B cell (primary cell): ENCODE measurements at places on chromosomes 6 and 20.

- peak; percentile 55 for DNase-seq
Measured at GRCh38 chr20:63830841-63831588, at the start of gene ZBTB46. Gene ZBTB46, minus strand, starts transcription at chr20:63831264. Its CDS starts 40,507 bp downstream, at chr20:63790757.

GRCh38 chr6:31403283-31404060 is at the start of gene MICA:
Gene MICA, plus strand, starts transcription at chr6:31403595. Its CDS starts 38 bp downstream, at chr6:31403633.
- DNase-seq = peak; percentile 75

DNA sequence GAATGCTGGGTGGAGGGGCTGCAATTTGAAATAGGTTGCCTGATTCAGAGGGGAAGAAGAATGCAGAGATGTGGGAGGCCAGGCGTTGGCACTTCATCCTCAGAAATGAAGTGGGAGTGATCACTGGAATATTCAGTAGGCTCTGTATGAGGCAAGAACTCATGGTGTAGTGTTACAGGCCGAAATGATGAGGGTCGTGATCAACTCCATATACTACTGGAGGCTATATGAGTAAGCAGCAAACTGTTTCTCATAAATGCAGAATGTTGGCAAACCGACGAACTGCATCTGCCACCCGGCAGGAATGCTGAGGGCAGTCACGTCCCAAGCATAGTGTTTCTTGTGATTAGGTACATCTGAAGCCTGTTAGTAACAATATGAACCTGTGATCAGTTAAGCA is 12.7 kb downstream of the KCNS1 start:
- no peak for DNase-seq

DNA sequence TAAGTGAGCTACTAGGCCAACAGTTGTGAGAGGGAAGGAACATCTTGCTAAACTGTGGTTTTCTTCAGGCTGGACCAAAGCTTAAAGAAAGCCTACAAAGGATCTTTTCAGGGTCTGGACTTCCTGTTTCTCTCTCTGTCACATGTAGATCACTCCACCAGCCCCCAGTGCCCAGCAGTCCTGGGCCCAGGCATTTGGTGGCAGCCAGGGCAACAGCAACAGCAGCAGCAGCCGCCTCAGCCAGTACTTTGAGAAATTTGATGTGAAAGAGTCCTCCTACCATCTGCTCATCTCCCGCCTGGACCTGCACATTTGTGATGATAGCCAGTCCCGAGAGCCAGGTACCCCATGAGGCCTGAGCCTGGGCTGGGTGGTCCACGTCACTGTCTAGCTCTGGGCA is 44.1 kb downstream of the BLTP3A start:
- no peak for DNase-seq

- DNase-seq = no peak
Measured at GRCh38 chr20:35302421-35303335, 10.5 kb upstream of the FAM83C start.

DNA sequence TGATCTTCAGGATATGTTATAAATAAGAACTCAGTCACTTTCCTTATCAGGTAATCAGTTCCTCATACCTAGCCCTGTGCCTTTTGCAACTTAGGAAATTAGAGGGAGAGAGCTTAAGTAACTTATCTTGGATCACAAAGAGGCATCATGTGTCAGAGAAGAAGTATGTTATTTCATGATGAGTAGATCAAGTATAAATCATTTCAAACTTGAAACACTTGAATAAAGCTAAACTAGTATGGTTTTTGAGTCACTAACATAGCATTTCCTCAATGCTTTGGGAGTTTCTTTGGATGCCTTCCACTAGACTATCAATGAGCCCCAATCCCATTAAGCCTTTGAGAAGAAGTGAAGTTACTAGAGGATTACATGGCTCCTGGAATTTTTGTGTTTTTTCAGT is 102.6 kb upstream of the TNFAIP3 start:
- DNase-seq = no peak

DNA sequence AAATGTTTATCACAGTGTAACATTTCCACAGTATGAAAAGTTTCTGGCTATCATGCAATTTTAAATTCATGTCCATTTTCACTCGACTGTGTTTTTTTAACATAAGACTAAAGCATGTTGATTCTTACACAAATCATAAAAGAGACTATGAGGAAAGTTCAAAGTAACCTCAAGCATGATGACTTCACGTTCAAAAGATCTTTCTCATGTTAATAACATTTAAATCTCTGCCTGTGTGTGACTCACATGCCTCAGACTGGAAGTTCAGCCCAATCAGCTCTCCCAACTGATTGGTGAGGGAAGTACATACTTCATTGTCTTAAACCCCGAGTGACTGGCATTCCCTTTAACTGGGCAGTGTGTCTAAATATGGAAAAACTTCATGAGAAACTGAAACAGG is 37.4 kb downstream of the ATXN1 start:
- DNase-seq = no peak

- no peak for DNase-seq
Measured at GRCh38 chr20:47559141-47559540, 57.5 kb downstream of the NCOA3 start.

GRCh38 chr20:24871480-24872213 is 77.4 kb upstream of the CST7 start:
- no peak for DNase-seq

DNA sequence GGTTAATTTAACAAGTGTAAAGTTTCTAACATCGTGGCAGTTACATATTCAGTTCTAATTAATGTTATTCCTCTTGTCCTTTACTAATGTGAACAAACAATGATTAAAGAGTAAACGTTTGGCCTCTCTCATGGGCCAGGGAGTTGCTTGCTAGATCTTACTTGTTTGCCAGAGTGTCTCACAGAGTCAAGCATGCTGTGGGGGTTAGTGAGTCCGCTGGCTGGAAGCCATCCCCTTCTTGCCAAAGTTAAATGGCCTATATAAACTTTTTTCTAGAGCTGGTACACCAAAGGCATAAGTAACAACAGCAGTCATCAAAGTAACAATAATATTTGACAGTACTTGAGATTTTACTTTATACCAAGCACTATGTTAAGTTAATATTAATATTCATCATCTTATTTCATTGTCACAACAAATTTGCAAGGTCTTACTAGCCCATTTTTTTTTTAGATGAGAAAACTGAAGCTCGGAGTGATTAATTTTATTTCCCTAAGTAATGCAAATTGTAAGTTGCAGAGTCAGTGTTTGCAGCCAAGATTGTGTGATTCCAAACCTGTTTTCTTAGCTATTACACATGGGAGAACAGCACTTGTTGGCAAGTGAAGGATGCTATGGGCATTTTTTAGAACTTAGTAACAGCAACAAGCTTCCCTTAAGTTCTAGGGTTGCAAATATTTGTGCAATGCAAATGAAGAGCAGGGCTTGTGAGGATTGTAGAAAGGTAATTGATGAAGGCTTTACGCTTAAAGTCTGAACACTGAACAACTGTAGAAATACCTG is 224.5 kb downstream of the RFPL4B start:
- DNase-seq = no peak

- DNase-seq = no peak
Measured at GRCh38 chr6:134774201-134774638, 175.7 kb downstream of the ALDH8A1 start.

GRCh38 chr6:3249821-3250220 is 8.9 kb upstream of the PSMG4 start:
- no peak for DNase-seq

DNA sequence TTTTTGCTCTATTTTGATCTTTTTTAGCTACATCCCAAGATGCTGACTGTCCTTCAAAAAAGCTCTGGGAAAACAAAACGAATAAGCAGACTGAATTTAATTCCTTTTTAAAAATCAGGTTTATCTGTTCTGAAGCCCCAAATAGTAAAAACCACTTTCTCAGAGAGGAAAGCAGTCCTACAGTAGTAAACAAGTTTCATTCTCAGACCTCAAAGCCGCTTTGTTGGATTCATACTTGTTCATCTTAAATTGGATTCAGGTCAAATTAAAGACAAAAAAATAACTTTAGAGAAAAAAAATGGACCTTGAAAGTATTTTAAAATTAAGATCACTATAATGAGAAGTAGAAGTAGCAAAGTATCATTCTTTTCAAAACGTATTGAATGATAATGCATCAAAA is 96.1 kb upstream of the THEMIS start:
- DNase-seq = no peak

GRCh38 chr20:43941476-43942200 is 27.0 kb downstream of the TOX2 start:
- peak; percentile 35 for DNase-seq

GRCh38 chr6:138997136-138997535 is 9.1 kb upstream of the REPS1 start:
- DNase-seq = no peak

DNA sequence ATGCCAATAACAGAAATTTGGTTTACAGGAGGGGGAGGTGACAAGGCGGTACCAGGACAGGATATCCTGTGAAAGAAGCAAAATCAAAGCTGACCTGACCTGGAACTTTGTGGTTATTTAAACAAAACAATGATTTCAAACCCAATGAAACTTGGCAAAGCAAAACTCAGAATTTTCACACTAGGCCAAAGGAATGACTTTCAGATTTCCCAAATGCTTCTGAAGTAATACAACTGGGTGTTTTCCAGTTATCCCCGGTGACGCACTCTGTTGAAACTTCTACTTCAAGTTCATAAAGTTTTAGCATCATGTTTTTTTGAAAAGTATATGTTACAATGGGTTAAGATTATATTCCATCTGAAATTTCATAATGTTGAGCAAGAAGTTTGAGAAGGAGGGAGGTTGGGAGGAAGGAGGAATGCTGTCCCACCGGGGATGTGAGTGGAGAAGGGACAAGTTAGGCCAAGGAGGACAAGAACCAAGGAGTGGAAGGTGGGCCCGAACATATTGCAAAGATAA is 78.1 kb upstream of the TRAF3IP2 start:
- no peak for DNase-seq

DNA sequence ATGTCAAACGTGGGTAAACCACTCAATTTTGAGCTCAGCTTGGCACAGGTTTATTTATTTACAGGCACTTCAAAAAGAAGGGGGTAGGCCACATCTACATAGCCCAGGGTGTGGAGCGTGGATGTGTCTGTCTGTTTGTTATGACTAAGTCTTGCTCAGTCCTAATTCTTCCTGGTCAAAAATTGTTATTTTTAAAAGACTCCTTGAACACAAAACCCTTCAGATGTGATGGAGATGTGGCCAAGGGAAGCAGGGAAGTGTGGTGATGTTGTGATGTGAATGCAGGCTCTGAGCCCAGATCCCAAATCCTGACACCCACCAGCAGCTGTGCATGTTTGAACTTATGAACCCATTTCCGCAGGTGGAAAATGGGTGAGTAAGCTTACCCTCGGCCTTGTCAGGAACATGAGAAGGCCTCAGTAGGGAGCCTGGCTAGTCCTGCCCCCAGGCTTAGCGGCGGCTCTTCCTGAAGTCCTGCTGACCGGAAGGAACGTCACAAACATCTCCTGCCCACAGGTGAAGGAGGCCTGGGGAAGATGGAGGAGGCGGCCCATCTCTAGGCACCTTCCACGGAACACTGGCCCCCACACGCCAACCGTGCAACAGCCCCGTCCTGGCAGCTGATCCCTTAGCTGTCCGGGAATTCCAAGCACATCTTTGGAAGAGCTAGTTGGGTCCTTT is 119.7 kb downstream of the MYLK4 start:
- no peak for DNase-seq

- DNase-seq = no peak
Measured at GRCh38 chr6:161660666-161661571, 387.1 kb upstream of the AGPAT4 start.

GRCh38 chr6:17161076-17161475 is 59.2 kb downstream of the STMND1 start:
- no peak for DNase-seq

- no peak for DNase-seq
Measured at GRCh38 chr6:128474481-128474880, 45.9 kb downstream of the PTPRK start.

- DNase-seq = no peak
Measured at GRCh38 chr6:89372506-89372901, 20.0 kb upstream of the UBE2J1 start.

DNA sequence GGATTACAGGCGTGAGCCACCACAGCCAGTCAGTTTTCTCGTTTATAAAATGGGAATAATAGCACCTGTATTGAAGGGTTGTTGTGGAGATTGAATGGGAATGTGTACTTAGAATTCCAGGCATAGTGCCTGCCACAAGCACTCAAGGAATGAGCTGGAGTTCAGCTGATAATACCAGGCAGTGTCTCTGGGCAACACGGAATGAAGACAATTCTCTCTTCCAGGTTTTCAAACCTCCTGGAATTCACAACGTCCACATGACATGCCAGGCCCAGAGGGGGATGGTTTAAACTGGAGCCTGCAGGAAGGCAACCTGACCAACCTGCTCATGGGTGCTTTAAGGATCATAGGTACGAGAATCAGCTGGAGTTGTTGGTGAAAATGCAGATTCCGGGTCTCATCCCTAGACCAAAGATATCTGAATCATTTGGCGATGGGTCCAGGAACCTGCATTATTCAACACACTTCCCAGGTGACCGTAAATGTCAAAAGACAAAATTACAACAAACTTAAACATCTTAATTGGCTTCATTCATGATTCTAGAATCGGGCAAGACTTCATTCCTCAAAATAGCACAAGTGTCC is 1.9 kb upstream of the PTPN1 start:
- DNase-seq = no peak

DNA sequence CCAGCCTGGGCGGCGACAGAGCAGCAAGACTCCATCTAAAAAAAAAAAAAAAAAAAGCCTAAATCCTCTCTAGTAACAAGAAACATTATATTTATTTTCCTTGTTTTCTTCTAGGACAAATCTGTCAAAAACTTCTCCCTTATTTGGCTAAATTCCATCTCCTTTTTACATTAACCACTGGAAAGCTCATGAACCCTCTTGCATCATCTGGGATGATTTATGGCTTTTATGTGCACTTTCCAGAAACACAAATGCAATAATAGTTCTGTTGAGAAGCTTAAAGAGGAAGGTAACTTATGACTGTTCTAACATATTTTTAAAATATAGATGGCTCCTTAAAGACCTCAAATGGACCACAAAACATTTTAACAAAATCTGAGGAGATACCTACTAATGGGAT is 526.1 kb upstream of the SPTLC3 start:
- no peak for DNase-seq

GRCh38 chr20:59458645-59459044 is 145.7 kb upstream of the PHACTR3 start:
- DNase-seq = no peak
